ENCODE measurements at places on chromosomes 11 and 22.

- DNase-seq: no peak
These were observed 301.4 kb upstream of the PDGFD start for GRCh38 chr11:104465321-104465720.

- no peak for DNase-seq
These were observed 169.1 kb downstream of the RRAS2 start for GRCh38 chr11:14189874-14190273.

GRCh38 chr11:118056806-118057205 lies 20.1 kb upstream of the TMPRSS4 start:
- no peak for DNase-seq

DNA sequence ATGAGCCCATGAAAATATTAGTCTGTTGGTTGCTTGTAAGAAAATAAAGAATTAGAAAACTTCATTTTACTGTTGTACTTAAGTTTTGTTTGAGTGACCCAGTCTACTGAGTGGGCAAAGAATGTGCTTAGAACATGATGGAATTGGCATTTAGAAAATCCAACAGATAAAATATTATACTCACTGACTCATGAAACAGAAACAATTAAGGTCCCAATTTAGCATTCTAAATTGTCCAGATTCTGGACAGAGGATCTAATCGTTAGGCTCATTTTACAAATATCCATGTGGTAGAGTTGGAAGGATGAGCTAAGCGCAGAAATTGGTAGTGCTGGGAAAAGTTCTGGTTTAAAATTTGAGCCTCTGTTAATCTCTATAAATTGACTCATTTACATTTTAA lies 45.4 kb downstream of the METTL15 start:
- DNase-seq: no peak

DNA sequence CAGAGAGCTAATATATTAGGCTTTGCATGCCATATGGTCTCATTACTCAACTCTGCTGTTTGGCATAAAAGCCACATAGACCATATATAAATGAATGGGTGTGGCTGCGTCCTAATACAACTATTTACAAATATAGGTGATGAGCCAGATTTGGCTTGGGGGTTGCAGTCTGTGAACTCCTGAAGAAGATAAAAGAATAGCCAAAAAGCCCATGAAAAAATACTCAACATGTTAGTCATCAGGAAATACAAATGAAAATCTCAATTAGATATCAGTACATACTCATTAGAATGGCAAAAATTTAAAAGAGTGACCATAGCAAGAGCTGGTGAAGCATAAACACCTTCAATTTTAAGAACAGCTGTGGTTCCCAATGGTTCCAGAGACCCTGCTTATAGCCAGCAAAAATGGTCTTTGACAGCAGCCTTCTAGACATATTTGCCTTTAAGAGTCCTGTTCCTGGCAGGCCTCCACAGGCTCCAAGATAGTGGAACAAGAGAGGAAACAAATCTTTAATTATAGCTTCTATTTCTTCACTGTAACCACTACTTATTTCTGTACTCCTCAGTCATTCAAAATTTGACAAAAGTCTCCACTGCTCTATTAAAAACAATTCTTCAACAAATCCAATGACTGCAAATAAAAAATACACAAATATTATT lies 16.1 kb downstream of the C2CD3 start:
- no peak for DNase-seq

GRCh38 chr22:50252082-50253045 lies 1.3 kb upstream of the HDAC10 start:
- no peak for DNase-seq

- no peak for DNase-seq
These were observed 20.6 kb downstream of the CLMP start for GRCh38 chr11:123174196-123175183.

DNA sequence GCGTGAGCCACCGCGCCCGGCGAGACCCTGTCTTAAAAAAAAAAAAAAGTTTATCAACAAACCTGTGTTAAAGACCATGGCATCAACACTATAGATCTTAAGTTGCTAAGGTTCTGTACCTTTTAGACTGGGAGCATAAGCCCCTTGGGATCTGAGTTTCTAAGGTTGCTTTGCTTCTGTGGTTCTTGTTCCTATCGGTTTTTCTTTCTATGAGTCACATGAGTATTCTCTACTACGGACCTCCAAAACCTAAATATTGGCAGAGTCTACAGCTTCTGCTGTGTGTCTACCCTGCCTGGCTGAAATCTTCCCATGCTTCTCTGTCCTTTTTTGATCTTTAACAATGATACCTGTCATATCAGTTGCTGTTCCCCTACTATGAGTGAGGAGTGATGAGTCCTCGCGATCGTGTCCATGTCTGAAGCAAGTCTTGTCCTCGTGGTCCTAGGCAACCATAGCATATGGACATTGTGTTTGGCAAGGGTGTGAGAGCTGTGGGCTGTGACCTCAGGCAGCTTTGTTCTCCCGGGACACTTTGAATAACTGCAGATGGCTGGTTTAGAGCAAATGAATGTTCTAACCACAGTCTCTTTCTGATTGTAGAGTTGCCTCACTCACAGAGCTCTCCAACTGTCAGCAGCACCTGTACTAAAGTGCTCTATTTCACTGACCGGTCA lies 9.0 kb upstream of the DLAT start:
- no peak for DNase-seq

DNA sequence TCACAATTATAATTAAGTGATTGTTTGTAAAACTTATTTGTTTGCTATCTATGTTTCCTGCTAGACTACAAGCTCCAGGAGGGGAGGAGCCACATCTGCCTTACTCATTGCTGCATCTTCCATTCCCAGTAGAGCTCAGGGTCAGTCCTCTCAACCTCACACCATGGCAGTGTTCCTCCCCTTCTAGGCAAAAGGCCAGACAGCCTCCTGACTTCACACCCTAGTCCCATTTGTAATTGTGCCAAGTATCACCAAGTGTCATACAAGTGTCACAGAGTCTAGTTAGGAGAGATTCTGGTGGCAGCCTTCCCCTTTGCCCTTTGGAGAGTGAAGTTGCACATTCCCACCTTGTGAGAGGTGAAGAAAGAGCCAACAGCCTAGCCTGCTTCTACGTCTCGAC lies 490.4 kb downstream of the INSC start:
- DNase-seq: no peak

DNA sequence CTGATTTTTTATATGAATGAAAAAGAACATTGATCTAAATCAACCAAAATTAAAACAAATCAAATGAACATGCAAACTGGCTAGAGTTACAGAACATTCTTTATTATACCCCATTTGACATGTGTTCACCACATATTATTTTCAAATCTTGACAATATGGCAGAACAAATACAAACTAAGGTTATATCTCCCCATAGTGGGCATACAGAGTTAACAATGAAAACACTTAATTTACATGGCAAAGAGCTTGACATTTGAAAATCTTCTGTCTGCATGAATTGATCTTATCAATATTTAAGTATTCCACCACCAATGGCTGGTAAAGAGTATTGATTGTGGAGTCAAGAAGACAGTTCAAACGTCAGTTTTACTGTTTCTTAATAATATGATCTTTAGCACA lies 197.9 kb upstream of the ANO3 start:
- no peak for DNase-seq

DNA sequence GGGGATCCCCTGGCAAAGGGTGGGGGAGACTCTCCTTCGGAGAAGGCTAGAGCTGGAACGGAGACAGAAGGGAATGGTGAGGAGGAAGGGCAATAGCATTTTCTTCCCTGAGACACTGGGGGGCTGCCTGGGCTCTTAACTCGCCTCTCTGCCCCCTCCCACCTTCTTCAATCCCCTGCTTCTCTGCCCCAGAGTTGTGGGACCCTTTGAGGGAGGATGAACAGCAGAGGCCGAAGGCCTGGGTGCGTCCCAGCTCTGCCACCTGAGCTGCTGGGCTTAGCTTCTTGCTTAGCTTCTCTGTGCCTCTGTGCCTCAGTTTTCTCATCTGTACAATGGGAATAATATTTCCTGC lies 72.4 kb downstream of the RTL6 start:
- no peak for DNase-seq

DNA sequence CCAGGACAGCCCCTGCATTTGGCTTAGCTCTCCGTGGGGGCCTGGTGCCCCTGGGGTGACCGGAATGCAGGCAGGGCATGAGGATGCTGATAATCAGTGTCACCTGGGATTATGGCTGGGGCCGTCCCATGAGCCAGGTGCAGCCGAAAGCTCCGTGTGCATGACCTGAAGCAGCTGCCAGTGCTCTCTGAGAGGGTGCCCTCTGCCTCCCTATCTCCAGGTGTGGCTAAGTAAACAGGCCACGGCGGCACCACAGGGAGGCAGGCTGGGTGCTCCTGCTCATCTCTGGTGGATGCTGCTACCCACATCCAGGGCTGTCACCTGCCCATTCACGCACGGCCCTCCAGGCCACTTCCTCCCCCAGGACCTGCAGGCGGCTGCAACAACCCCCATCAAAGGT lies 29.8 kb downstream of the DUSP8 start:
- DNase-seq: no peak

GRCh38 chr11:120712014-120712413 lies 200.5 kb downstream of the GRIK4 start:
- no peak for DNase-seq

DNA sequence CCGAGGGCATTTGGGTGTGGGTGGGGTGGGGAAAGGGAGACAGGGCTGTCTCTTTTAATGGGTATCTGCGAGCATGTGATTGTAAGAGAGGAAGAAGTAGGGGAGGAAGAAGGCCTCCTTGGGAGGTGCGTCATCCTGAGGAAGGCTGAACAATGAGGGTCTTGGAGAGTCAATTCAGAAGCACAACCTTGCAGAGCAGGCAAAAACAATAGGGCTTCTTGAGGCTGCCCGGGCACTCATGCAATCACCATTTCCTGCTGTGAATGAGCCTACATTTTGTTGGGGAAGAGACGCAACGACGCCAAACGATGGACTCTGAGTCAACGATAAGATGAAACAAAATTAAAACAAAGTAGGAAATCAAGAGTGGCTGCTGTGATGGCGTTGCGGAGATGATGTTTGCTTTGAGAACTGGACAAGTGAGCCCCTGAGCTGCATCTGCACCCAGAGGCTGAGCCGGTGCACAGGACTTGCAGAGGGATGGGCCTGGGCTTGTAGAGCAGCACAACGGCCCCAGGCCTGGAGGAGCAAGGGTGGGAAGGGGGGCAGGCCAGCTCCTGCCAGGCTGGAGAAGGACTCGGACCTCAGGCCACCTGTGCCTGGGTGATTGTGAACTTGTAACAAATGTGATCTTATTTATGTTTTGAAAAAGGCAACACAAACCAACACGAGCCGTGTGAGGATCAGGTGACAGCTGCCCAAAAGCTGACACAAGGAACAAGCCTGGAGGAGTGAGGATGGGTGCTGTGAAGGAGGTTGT lies 92.3 kb upstream of the B3GAT1 start:
- DNase-seq: no peak

DNA sequence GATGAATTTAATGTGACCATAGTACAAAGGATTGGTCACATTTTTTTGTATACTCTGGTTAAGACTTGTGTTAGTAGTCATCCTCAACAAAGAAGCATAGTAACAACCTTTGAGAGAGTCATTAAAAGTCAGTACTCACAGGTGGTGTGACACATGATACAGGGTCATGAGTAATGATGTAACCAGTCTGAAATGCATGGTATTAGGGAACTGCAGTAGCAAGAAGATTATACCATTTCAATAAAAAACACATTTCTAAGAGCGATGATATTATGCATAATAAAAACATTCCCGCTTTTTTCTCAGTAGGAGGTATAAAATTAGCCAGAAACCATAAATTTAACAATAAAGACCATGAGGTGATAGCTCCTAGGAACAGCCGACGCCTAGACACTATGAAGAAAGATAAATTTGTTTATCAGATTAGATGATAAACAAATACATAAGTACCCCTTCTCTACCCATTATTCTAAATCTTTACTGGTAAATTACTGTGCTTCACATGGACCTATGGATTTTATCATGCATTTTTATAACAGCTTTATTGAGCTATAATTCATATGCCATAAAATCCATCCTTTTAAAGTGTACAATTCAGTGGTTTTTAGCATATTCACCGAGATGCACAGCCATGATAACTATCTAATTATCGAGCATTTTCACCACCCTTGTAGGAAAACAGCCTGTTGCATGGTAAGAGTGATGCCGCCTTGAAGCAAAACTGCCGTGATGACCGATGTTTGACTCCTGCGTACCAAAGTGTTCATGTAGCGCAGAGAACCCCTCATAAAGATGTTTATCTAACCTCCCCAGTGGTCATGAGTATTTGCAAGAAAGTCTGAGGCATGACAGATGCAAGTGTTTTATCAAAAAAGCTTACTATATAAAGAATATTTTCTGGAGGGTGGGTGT lies 41.8 kb downstream of the TMPRSS5 start:
- DNase-seq: no peak
